ENCODE measurements at places on chromosomes 7 and 10.

- no peak for DNase-seq
Observed at GRCh38 chr10:124867304-124867703, 65.7 kb downstream of the ABRAXAS2 start.

GRCh38 chr10:69657430-69657829, 27.4 kb downstream of the FAM241B start:
- no peak for DNase-seq

GRCh38 chr10:108894402-108895301, 1028.7 kb downstream of the XPNPEP1 start:
- DNase-seq, result no peak

GRCh38 chr7:44215531-44215930, 14.8 kb downstream of the YKT6 start:
- no peak for DNase-seq

- DNase-seq, result no peak
Observed at GRCh38 chr10:8978100-8978499, 923.6 kb downstream of the GATA3 start.

DNA sequence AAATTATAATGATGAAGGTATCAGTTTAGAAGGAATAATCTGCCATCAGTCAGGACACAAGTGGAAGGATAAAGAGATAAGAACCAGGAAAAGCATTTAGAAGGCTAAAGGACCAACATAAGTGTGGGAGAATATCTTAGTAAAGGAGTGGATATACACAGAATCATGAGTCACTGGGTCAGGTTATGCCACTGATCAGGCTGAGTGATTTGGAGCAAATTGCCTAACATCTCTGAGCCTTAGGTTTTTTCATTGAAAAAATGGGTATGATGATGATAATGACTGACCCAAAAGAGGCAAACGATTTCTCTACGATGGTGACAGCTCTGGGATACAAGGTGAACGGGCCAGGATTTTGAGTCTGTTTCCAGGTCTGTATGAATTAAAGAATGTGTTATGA, 2.8 kb upstream of the CUL1 start:
- DNase-seq, result no peak

DNA sequence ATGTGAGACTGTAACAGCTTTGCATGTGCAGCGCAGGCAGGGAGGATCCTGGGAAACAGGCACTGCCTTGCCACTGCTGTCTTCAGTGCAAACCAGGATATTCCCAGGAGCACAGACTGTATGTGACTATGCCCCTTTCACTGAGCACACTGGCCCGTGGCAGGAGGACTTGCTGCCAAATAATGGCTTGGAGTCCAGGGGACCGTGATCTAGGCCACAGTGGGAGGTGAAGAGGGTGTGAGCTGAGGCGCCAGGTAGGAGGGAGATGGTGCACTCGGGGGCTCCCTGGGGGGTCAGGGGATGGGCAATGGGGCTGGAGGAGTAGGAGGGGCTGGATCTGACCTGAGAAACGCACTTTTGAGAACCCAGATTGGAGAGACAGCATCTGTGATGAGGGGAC, 193.4 kb upstream of the ZNF32 start:
- no peak for DNase-seq

DNA sequence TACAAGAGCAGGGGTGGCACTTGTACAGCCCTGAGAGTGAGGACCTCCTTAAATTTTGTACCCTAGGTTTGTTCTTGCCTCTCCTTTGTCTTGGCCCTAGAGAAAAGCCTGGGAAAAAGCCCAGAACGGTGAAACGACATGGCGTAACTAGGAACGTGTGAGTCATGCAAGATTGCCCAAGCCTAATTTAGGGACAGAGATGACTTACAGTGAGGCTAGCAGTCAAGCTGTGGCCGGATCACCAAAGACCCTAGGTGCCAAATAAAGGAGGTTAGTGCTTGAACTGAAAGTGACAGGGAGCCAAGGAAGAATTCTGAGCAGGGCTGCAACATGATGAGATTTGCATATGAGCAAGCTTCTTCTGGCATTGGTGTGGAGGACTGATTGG, 25.1 kb downstream of the TBXAS1 start:
- DNase-seq, result no peak

- DNase-seq, result no peak
Observed at GRCh38 chr10:89343089-89343767, 15.4 kb downstream of the IFIT3 start.

GRCh38 chr7:45717537-45718235, 143.5 kb downstream of the ADCY1 start:
- no peak for DNase-seq

GRCh38 chr10:90856964-90857634, 740 bp downstream of the HTR7 start:
- DNase-seq, result no peak

GRCh38 chr10:62620491-62620890, 184.0 kb upstream of the ADO start:
- no peak for DNase-seq

DNA sequence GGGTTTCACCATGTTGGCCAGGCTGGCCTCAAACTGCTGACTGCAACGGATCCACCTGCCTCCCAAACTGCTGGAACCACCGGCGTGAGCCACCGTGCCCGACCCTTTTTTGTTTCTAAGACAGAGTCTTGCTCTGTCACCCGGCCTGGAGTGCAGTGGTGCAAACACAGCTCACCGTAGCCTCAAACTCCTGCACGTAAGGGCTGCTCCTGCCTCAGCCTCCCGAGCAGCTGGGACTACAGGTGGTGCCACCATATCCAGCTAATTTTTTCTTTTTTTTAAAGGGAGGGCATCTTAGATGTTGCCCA, 36.4 kb downstream of the ADAP1 start:
- DNase-seq, result no peak

DNA sequence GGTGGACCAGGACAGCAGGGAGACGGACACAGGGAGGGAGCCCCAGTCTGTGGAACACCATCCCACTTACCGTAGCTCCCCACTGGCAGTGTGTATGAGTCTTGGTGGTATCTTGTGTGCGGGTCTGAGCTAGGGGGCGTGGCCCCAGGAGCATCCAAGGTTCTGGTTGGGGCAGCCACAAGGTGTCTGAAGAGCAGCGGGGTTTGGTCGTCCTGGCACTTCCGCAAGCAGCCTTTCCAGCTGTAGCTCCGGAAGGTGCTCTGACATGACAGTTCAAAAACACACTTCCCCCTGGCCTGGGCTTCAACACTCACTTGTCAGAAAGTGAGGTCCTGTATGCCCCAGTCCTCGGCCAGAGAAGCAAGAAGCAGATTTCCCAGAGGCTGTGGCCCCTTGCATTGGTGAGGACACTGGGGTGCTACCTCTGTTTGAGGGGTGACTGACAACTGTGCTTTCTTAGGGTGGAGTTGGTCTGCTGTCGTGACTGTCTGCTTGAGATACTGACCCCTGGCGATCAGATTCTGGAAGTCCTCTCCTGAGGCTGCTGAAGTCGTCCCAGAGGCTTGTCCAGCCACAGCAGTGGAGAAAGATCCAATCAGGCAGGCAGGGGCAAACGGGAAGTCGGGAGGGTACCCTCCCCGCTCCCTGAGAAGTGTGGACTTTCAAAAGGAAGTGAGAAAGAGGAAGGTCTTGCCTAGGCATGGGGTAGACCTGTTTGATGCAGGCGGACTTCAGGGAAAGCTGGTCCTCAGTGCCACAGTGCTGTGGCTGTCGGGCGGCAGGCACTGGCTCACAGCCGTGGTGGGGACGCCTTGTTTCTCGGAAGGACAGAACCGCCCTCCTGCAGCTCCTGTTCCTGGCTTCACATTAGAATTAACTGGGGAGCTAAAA, 51.4 kb upstream of the PFKFB3 start:
- DNase-seq, result no peak

- no peak for DNase-seq
Observed at GRCh38 chr7:158064631-158065030, 523.0 kb downstream of the PTPRN2 start.

GRCh38 chr10:78255214-78255613, 221.6 kb downstream of the RPS24 start:
- no peak for DNase-seq

GRCh38 chr7:112105584-112106530, 100.3 kb downstream of the DOCK4 start:
- no peak for DNase-seq

GRCh38 chr10:124459395-124459794, 2.2 kb upstream of the LHPP start:
- DNase-seq, result no peak

GRCh38 chr7:124915242-124915641, 14.4 kb downstream of the POT1 start:
- no peak for DNase-seq

- no peak for DNase-seq
Observed at GRCh38 chr10:18005445-18005780, 53.7 kb downstream of the SLC39A12 start.

GRCh38 chr7:121544726-121545125, 148.6 kb upstream of the FAM3C start:
- no peak for DNase-seq

All from activated CD4-positive, alpha-beta T cell treated with anti-CD3 and anti-CD28 coated beads, Interleukin-2, amount 50 U/mL, for 24 hours (primary cell).